M059J (cell line): ENCODE measurements at places on chromosomes 4 and X. TPM values are rescaled to one million over a fixed set of nuclear protein-coding genes. Genes with fewer than 3 reads are reported as not detected.

DNA sequence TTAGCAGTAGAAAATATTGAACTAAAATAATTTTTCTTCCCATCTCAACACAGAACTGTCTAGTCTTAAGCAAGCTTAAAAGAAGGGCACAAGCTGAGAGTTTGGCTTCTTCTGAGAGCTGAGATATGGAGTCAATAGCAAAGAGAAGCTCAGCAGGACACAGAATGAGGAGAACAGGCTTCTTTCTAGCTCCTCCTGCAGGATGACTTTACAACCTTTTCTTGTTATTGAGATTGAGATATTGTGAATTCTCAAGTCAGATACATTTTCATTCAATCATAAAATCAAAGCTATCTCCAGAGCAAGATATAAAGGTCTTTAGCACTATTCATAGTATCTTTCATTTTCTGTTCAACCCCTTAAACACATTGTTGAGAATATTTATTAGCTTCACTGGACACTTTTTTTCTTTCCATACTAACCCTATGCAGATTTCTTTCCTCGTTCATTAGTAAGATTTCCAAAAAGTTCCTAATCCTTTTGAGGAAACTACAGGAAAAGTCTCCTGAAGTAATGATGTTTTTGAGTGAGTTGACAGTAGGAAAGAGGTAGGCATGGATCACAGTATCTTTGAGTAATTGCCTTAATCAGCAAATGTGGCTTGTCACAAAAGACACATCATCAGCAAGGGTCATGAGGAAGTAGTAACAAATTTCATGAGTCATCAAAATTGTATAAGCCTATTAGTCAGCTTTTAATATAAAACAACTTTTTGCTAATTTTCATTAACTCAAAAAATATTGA, 17.8 kb upstream of the CXCL3 start:
- DNase-seq: peak; percentile 63

- peak; percentile 93 for DNase-seq
These were observed 9.9 kb downstream of the TNIP2 start for GRCh38 chr4:2745981-2746806.

DNA sequence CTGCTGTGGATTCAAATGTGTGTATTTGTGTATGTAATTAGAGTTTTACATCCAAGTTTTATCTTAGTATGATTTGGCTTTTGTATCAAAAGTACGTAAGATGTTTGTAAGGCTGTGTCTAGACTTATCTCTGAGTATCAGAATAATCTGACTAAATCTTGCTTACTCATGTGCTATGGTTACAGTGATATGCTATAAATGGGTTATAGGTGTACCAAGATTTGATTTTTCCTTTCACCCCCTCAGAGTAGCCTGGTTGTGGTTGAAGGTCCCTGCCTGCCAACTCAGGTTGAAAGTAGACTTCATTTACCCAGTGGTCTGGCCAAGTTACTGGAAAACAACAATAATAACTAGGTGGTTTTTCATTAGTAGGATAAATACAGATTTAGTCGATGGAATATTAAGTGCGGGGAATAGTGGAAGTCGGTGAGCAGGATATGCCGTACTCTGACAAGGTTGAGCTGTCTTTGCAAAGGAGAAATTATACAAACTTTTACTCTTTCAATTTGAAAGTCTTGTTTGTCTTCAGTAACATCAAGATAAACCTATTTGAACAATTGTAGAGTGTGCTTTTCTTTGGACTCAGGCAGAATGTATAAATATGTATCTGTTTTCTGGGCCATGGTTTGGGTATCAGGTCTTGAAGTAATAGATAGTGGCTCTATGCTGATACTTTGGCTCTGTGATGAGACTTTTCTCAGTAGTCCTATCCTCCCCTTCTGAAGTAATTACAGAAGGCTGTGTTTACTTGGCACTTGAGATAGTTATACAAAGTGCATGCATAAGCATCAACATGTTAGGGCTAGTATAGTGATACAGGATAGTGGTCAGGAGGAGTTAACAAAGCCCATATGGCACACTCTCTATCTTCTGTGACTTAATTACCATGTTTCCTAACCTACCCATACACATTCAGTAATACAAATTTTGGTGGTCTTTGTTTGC, 23.7 kb downstream of the BMP2K start:
- no peak for DNase-seq

GRCh38 chr4:1235381-1236102, 13.4 kb downstream of the CTBP1 start:
- no peak for DNase-seq

IL13RA2 gene
- 143 and 152 TPM in 2 replicates for total RNA-seq

DNA sequence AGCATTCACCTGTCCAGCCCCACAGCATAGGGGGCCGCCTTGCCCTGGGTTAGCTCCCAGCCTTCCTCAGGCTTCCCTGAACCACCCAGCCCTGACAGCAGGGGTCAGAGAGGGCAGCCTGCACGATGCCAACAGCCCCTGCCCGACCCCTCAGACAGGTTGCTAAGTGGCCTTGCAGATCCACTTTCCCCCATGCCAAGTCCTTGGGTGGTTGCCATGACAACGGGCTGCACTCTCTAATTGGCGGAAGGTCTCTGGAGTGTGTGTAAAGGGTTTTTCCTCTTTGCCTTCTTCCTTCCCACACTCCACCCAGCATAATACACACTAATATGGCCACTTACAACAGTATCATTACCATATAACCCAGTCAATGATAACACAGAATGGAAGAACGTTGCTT, 99.6 kb upstream of the AFAP1 start:
- DNase-seq: no peak

DNA sequence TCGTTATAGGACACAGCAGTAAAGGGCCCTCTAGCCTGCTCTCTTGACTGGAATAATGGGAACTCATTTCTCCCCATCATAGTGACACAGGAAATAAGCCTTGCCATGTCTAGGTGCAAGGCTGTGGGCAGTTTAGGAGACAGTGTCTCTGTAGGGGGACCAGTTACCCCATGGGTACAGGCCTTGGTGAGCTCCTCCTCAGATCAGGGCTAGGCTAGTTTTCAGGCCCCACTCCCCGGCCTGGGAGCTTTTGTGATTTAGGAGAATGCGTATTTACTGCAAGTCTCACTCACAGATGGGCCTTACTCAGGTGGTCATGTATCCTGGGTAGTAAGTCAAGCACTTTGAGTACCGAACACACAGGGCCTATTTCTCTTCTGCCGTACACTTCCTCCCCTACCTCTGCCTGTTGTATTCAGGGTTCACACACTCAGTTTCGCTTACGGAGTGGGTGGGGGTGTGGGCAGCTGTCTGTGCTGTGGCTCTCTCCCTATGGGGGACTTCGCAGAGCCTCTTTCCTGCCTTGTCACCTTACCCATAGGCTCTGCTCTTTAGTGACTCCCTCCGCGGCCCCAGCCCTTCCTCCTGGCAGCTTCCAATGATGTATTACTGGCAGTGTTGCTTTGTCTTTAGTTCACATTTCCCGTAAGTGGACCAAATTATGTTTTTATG, 34.2 kb downstream of the FAM193A start:
- no peak for DNase-seq

DNA sequence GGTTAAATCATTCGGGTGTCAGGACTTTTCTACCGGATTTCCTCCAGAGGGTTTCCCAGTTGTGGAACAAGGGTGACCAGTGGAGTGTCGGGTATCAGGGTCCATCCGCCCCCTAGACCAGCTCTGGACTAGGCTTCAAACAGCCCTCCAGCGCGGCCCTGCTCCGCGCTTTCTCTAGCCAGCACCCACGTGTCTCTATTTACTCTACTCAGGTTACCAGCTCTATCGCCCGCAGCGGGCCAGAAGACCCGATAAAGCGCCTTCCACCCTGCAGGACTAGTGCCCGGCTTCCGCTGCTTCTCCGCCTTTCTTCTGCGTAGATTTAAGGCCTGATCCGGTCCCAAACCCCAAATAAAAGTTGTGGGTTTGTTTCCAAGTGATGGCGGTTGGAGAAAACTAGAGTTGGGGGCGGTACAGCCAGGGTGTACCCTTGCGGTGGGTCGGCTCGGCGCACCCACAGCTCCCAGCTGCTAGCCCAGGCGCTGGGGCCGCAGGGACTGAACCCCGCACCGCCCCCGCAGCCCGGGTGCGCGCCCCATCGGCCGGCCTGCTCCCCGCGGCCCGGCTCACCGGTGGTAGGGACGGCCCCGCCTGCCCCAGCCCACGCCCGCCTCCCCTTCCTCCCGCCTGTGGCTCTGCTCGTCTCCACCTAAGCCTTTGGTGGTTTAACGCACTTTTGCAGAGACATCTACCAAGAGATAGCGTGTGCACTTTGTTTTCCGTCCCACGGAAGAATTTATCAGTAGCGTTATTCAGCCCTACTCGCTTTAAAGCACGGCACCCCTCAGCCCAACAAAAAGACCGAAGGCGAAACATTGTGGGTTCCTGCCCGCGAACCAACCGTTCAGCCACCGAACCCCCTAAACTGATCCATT, 2.1 kb downstream of the LEF1 start:
- DNase-seq: peak; percentile 51

GRCh38 chrX:20140420-20140819, 1.2 kb downstream of the EIF1AX start:
- peak; percentile 16 for DNase-seq

DNA sequence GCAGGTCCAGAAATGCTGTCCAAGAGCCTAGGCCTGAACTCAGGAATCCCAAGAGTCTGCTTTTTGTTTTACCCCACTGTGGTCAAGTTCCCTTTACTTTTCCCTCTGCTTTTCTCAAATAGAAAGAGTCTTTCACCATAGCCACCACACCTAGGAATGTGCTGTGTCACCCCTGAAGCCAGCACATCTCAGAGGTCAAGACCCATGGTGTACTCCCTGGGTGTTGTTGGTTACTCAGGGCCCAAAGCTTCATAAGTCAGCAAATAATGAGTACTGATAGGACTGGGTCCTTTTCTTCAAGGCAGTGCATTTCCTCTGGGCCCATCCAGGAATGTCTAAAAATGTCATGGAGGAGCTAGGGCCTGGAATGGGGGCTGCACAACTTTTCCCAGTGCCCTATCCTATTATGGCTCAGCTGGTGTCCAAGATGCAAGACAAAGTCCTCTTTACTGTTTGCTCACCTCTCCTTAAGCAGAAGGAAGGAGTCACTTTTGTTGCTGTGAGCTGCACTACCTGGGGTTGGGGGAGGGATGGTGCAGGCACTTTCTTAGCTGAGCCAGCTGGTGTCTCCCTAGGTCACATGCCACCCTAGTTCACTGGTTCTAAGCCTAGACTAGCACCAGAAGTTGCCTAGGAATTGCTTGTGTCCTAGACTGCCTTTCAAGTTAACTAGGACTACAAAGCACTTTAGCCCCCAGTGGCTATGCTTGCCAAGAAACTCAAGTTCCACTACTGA, 62.4 kb upstream of the RXFP1 start:
- DNase-seq: peak; percentile 48

DNA sequence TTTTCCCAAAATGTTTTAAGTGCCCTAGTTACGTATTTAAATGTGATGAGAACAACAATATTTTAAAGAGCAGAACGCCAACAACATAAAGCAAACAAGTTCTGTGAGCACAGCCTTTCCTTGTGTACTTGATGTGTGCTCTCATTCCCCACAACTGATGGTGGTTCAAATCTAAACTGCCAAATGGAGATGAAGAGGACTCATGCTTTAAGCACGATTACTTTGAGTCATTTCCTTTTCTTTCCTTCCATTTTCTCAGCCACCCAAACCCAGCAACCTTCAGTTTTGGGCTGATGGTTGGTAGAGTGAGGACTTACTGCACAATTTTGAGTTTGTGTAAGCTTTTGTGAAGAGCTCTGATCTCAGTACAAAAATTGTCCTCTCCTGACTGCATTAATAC, 1.7 kb downstream of the NSD2 start:
- peak; percentile 83 for DNase-seq

- DNase-seq: peak; percentile 12
These were observed 39.8 kb upstream of the ATOH1 start for GRCh38 chr4:93788712-93789111.

FAM149A gene
- not detected in 2 replicates for total RNA-seq
